ENCODE measurements at places on chromosomes 5 and 9.

- no peak for DNase-seq
These were observed 130.9 kb downstream of the CCDC192 start for GRCh38 chr5:127834094-127834531.

DNA sequence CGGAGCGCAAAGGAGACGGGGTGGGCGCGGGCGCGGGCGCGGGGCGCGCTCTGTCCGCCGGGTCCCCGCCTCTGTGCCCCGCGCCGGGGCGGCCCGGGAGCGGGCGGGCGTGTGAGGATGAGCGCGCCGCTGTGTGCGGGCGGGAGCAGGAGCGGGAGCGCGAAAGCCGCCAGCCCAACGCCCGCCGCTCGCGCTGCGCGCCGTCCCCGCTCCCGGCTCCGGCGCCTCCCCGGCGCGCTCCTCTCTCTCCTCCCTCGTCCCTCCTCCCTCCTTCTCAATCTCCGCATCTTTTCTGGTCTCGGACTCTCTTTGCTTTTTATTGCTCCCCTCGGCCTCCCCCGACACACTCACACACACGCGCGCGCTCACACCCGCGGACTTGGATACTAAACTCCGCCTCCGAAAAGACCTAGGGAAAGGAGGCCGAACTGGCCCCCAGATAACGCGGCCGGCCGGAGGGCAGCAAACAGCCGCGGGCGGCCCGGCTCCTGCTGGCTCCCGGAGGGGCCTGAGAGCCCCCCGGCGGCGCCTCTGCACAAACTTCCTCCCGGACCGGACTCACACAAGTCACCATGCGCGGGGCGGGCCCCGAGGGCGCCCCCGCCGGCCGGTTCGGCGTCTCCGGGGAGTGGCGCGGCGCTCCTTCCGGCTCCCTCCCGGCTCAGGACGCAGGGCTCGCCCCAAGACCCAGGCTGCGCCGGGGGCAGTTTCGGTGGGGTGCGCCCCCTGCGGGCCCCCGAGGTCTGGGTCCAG is at the start of gene FIBCD1:
Gene FIBCD1, minus strand, starts transcription at position 596 of the 753 bp plus-strand sequence. CDS start 640 bp downstream, outside the sequence.
- DNase-seq: no peak

- no peak for DNase-seq
These were observed 7.3 kb upstream of the SPATA24 start for GRCh38 chr5:139410993-139411828.

GRCh38 chr9:75382126-75382525 is 293.8 kb downstream of the OSTF1 start:
- DNase-seq: no peak

- no peak for DNase-seq
These were observed 405.6 kb downstream of the DMRT2 start for GRCh38 chr9:1455766-1456165.

- no peak for DNase-seq
These were observed 39.9 kb downstream of the DUSP1 start for GRCh38 chr5:172730981-172731679.

DNA sequence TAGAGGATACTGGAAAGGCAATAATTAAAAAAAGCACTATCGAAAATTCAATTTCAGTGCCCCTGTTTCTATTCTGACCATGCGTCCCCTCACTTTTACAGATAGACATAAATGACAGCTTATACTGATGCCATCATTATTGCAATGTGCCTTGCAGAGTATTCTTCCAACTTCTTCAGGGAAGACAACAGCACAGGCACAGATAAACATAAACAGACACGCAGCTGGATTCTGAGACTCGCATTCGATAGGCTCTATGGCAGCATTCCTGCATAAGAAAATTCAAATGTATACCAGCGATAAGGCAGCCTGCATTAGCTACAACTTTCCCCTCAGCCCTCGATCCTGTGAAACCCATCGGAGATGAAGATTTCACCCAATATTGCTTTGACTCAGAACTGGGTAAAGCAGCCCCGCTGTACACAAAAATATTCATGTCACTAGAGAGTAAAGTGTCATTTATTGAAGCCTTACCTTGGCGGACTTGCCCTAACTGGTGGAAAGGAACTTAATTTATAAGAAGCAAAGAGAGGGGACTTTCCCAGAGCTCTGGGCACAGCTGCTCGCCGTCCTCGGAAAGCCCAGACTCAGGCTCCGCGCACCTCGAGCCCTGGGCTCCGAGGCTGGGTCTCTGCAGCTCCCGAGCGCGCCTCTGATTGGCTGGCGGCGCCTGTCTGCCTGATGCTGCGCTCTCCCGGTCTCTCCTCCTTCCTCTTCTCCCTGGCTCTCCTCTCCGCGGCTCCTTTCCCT is at the start of gene CDH18:
Gene CDH18, minus strand, starts transcription at position 589 of the 750 bp plus-strand sequence. CDS start 149,214 bp downstream, outside the sequence.
- DNase-seq: no peak

GRCh38 chr5:163596608-163597315 is 91.3 kb downstream of the MAT2B start:
- no peak for DNase-seq

GRCh38 chr5:137415231-137415681 is 83.9 kb downstream of the SPOCK1 start:
- no peak for DNase-seq

DNA sequence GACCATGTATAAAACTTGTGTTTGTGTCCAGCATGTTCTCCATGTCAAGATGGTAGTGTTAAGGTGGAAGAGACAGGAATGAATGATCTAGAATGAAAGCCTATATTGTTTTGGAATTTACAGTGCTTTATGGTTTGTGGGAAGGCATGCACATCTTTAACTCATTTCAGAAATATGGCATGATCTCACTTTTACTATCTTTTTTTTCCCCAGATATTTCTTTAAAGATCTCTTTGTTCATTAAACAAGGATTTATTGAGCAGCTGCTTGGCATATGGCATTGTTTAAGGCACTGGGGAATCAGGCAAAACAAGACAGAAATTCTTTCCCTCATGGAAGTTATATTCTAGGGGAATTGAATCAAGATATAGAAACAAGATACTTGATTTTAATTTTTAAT is 51.7 kb downstream of the SLC12A2 start:
- DNase-seq: no peak

- no peak for DNase-seq
These were observed 1.4 kb upstream of the HNRNPH1 start for GRCh38 chr5:179624841-179625271.

DNA sequence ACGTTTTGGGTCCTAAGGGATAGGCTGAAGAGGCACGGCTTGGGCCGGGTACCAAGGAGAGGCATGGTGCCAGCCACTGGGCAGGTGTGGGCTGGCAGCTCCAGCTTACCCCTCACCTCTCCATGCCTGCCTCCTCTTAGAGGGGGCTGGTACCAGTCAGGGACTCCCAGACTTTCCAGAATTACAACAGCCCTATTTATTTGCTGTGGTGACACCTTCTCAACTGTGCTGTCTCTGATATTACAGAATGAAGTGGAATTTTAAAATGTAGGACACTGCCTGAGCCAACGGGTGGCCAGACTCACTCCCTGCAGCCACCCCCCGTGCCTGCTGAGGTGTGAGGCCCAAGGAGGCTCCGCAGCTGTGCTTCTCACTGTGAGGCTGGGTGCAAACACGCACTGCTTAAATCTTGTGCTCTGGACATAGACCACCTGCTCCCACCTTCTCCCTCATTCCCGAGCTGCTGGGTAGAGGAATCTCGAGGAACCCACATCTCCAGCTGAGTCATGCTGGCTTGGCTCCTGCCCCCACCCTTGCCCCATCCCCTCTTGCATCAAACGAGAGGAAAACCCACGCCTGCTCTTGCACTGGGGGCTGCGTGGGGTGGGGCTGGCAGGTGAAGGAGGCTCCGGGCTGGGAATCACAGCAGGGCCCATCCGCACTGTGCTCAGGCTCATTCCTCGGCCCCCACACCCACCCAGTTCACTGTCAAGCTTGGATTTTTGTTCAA is 47.9 kb downstream of the PRRT1B start:
- DNase-seq: no peak
